8988T (cell line): ENCODE measurements at places on chromosomes 1 and 21.

DNA sequence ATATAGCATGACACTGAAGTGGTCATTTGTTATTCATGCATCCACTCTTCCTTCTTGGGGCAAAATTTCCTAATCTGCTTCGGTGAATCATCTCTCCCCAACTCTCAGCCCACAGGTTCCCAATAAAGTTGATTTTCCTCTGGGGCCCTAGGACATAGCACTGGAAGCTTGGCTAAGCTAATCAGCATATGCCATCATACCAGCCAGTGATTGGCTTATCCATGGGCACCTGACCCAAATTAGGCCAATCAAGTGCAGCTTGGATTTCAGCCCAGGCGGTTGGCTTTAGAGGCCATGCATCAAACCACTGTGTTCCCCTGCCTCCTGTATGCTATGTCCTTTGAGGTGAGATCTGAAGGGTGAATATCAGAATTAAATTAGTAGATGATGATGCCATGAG is 58.9 kb downstream of the C1orf94 start:
- DNase-seq: no peak

DNA sequence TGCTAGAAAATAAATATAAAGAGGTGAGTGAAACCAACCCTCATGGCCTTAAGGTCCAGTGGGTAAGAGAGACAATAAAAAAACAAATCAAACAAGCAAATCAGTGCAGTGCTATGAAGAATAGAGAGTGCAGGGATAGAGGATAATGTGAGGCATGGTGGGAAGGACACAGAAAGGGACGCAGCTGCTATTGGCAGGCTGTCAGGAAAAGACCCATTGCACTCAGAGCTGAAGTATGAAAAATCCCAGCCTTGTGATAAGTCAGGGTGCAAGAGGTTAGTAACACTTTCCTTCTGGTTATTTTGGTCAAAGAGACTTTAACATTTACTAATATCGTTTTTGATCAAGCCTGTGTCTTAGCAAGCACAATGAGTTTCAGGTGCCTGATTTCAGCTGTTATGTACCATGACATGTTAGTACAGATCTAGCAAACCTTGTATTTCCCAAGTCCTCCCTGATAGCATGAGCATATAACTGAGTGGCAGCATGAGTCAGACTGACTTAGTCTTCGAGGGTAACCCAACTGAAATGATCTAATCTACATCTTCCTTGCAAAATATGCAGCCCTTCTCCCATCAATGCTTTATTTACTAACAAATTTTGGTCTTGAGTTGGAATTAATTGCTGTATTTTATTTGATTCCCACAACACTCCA is 31.7 kb downstream of the CHML start:
- DNase-seq: no peak

DNA sequence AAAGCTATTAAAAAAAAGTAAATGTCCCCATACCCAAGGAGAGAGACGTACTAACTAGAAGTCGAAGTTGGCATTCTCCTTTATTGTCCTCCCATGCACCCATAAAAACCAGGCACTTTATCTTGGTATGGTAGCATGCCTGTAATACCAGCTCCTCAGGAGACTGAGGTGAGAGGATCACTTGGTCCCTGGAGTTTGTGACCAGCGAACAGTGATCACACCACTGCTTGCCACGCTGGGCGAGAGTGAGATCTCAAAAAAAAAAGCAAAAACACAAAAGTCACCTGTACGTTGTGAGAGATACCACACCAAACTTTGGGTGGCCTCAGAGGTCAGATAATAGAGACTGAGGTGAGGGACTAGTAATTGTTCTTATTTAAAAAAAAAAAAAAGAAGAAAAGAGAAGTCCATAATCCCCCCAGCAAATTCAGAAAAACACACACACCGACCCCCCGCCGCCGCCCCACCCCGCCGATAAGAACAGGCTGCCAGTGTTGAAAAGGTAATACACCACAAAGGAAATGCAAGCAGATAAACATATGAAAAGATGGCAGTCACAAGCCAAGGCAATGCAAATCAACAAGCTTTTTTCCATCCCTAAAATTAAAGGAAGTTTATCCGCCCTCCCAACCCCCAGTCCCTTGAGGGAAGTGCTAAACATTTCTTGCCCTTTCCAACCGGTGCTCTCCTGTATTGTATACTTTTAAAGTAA is 3.6 kb downstream of the L1TD1 start:
- DNase-seq: no peak

DNA sequence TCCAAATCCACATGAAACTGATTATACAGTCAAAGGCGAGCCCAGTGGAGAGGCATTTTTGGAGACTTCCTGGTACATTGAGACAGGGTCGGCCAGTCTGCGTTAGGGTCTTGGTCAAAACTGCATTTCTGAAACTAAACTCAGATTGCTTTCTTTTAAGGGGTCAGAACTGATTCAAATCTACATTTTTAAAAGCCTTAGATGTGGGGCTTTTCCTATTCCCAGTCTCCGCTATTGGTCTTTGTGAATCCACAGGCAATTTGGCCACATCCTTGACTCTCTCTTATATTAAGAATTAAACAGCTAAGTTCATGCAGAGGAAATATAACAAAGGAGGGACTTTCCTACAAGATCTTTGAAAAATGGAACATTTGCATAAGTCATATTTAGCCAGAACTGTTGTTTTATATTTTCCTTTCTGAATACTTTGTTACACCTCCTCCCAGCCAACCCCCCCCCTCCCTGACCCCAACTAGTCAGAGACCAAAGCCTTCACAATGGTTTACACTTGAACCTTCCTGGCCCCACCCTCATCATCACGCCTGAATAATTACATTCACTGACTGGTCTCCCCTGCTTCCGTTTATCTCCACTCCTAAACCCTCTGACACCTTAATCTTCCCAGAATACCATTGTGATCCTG is 30.9 kb downstream of the SELL start:
- DNase-seq: no peak

GRCh38 chr21:34642211-34643075 is 26.4 kb upstream of the CLIC6 start:
- no peak for DNase-seq
